ENCODE measurements at places on chromosomes 11 and 22.

GRCh38 chr11:26569646-26570045, 2.4 kb downstream of the MUC15 start:
- H3K27ac ChIP-seq: no peak overlapping the region
- no peak overlapping the region for H3K4me3 ChIP-seq
- no peaks in the 10 kb centered on the region for H3K27me3 ChIP-seq
- no peak for DNase-seq
- H3K4me1 ChIP-seq: peaks cover 11% of the 10 kb centered on the region

GRCh38 chr11:122628810-122629555, 26.5 kb upstream of the UBASH3B start:
- no peak overlapping the region for H3K27ac ChIP-seq
- no peaks in the 10 kb centered on the region for H3K27me3 ChIP-seq
- no peak for DNase-seq
- H3K4me1 ChIP-seq: peaks cover 21% of the 10 kb centered on the region
- no peaks in the 10 kb centered on the region for H3K36me3 ChIP-seq
- no peak overlapping the region for H3K4me3 ChIP-seq

DNA sequence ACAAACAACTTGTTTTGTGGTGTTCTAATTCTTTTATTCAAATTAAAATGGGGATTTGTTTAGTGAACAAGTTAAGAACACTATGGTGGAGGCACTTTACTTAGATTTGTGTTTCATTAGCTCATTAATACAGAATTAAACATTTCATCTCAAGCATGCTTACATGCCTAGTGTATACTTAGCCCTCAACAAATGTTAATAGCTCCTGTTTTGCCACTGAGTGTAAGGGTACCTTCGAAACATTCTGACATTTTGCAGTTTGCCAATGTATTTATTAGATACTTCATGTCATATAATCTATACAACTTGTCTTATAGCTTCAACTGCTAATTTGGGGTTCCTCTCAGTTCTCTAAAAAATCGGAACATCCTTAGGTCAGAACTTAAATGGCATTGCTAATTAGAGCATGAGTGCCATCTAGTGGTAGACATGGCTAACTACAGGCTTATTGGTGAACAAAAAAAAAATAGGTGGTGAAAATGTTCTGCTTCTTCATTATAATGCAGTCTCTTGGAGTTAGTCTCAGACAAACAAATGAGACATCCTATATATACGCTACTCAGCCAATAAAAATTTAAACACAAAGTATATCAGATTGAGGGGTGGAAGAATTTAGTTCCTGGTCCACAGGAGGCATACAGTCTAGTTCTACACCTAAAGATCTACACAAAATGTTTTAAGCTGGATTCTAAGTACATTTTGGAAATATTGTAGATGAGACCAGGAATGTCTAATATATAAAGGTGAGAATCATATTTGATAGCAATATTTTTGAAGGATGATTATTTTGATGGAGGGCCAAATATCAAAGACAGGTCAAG, 4.9 kb upstream of the CNTN5 start:
- H3K27me3 ChIP-seq: peaks cover 44% of the 10 kb centered on the region
- H3K4me3 ChIP-seq: no peak overlapping the region

DNA sequence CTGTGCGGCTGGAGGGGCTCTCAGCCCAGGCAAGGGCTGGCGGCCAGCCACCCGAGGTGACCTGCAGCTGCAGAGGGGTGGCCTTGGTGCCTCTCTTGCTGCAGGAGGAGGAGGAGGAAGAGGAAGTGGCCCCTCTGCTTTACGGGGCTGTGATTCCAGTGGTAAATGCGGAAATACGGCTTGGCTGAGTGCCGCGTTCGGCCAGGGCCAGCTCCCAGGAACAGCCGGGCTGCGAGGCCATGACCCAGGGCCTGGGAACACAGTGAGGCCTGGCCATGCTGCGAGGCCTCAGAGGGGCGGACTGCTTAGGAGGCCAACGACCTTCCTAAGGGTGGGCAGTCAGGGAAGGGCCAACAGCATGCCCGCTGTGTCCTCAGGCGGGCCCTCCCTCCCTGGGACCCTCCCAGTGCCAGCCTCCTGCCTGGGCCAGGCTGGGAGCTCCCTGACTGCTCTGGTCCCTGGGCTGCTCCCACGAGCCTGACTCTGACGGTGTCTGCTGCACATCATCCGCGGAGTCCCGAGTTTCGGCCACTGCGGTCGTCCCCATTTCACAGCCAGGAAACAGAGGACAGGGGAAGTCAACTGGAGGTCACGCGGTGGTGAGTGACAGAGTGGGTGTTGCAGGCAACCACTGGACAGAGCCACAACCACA, 20.8 kb upstream of the PPARA start:
- no peaks in the 10 kb centered on the region for H3K27me3 ChIP-seq
- H3K27ac ChIP-seq: no peak overlapping the region
- H3K4me3 ChIP-seq: no peak overlapping the region
- no peaks in the 10 kb centered on the region for H3K36me3 ChIP-seq

GRCh38 chr11:46540807-46541206, 53.0 kb downstream of the AMBRA1 start:
- no peak overlapping the region for H3K4me3 ChIP-seq
- peaks cover 29% of the 10 kb centered on the region for H3K36me3 ChIP-seq
- no peaks in the 10 kb centered on the region for H3K4me1 ChIP-seq
- H3K27ac ChIP-seq: no peak overlapping the region
- DNase-seq: no peak
- H3K27me3 ChIP-seq: no peaks in the 10 kb centered on the region

DNA sequence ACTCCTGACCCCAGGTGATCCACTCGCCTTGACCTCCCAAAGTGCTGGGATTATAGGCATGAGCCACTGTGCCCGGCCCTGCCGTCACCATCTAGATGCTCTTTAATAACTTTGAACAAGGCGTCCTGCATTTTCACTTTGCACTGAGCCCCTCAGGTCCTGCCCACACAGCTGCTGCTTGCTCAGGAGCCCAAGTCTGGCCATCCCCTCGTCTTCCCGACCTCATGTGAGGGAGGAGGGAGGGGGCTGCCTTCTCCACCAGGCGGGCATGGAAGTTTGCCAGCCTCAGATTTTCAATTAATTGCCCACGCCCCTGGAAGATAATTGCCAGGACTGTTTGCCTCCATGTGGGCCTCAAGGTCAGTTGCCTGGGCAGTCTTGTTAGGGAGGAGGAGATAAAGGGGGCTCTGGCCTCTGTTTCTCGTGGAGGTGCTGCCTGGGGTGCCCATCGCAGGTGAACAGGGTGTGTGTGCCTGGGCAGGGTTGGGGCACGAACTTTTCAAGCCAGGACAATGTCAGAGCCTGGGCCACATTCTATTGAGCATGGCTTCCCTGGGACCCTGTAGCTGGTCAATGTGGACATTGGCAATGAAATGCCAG, 27.9 kb upstream of the MYEOV start:
- no peak overlapping the region for H3K27ac ChIP-seq
- H3K4me1 ChIP-seq: no peaks in the 10 kb centered on the region
- no peak overlapping the region for H3K4me3 ChIP-seq
- no peaks in the 10 kb centered on the region for H3K36me3 ChIP-seq

DNA sequence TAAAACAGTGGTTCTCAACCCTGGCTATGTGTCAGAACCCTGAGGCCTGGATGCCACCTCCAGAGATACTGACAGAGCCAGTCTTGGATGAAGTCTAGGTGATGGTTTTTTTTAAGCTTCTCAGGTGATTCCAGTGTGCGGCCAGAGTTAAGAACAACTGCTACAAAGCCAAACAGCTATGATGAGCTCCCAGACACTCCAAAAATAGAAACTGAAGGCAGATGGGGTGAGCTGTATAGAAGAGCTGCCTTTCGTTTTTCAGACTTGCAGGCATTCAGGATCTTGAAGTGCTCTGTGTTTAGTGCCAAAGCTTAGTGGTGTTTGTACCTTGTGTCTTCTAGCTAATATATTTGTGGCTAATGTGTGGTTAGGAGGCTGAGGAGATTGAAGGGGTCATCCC, 14.2 kb downstream of the SCUBE2 start:
- no peaks in the 10 kb centered on the region for H3K36me3 ChIP-seq
- H3K4me3 ChIP-seq: no peak overlapping the region
- no peaks in the 10 kb centered on the region for H3K27me3 ChIP-seq

DNA sequence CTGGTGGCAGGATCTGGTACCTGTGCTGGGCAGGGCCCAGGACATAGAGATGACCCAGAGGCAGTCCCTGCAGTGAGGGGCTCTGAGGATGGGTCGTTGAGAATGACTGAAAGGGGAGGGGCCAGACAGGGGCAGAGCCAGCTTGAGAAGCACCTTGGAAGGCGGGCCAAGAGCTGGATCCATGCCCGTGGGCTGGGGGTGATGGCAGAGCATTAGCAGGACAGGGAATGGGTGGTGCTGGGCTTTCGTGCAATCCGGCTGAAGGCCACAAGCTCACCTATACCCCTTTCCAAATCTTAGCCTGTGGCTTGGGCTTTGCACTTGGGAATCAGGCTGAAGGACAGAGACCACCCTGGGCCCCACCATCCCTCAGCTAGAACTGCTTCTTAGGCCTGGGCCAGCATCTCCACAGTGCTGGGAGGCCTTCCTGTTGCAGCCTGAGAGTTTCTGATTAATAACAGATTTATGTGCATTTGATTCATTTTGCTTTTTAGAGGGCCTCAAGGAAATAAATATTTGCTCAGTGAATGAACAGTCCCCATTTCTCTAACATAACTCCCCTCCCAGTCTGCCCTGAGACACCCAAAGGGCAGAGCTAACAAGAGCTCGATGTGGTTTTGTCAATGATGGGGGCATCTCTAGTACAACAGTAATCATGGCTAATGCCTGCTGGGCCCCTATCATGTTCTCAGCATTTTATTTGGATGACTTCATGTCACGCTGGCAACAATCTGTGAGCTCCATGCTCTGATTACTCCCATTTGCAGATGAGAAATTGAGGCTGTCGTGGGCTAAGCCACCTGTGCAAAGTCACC, 39.3 kb downstream of the RIBC2 start:
- H3K4me1 ChIP-seq: no peaks in the 10 kb centered on the region
- H3K4me3 ChIP-seq: no peak overlapping the region
- no peak overlapping the region for H3K27ac ChIP-seq
- no peak for DNase-seq

- H3K4me3 ChIP-seq: no peak overlapping the region
- no peaks in the 10 kb centered on the region for H3K4me1 ChIP-seq
- no peak overlapping the region for H3K27ac ChIP-seq
These were observed 19.1 kb upstream of the KCNQ1OT1 start for GRCh38 chr11:2718817-2719438.

GRCh38 chr11:130003717-130004001, 1.0 kb upstream of the PRDM10 start:
- H3K36me3 ChIP-seq: no peaks in the 10 kb centered on the region
- H3K27me3 ChIP-seq: no peaks in the 10 kb centered on the region
- peak overlapping the region; percentile 99 for H3K27ac ChIP-seq

GRCh38 chr11:75429902-75430713, 2.9 kb downstream of the KLHL35 start:
- H3K27ac ChIP-seq: peak overlapping the region; percentile 0
- peak overlapping the region; percentile 37 for H3K4me3 ChIP-seq
- peaks cover 2% of the 10 kb centered on the region for H3K4me1 ChIP-seq
- no peak for DNase-seq

- no peaks in the 10 kb centered on the region for H3K36me3 ChIP-seq
- DNase-seq: no peak
- no peak overlapping the region for H3K4me3 ChIP-seq
- H3K27ac ChIP-seq: no peak overlapping the region
These were observed 21.6 kb downstream of the PARVG start for GRCh38 chr22:44202261-44202789.

GRCh38 chr11:120663142-120663541, 151.6 kb downstream of the GRIK4 start:
- no peak overlapping the region for H3K27ac ChIP-seq
- no peak for DNase-seq
- no peaks in the 10 kb centered on the region for H3K4me1 ChIP-seq
- peaks cover 11% of the 10 kb centered on the region for H3K27me3 ChIP-seq
- H3K4me3 ChIP-seq: no peak overlapping the region

DNA sequence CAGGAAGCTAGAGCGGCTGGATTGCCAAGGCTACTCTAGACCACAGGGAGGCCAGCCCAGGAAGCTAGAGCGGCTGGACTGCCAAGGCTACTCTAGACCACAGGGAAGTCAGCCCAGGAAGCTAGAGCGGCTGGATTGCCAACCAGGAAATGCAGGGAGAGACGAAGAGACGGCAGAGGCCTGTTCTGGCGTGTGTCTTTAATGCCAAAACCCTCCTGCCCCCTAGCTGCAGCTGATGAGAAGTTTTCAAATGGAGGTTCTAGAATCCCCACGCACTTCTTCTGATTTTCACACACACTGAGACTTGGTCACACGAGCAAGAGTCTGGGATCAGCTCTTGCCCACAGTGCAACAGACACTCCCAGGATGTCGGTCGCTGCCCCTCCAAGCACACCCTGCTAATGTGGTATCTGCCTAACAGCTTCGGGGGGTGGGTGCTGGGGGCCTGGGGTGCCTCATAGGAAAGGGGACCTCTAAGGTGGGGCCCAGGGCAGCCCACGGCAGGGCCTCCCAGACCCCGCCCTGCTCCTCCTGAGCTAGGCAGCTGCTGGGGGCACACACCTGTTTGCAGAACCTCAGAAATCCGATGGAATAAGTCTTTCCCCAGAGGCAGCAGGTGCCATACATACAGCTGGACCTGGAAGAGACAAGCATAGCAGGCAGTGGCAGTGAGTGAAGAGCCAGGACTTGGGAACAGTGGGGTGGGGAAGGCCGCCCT, 28.5 kb downstream of the MAFF start:
- H3K36me3 ChIP-seq: peaks cover 62% of the 10 kb centered on the region
- peaks cover 17% of the 10 kb centered on the region for H3K4me1 ChIP-seq
- no peak overlapping the region for H3K4me3 ChIP-seq
- no peak for DNase-seq
- no peaks in the 10 kb centered on the region for H3K27me3 ChIP-seq
